A673 (cell line): ENCODE measurements at places on chromosomes 5 and 9.

DNA sequence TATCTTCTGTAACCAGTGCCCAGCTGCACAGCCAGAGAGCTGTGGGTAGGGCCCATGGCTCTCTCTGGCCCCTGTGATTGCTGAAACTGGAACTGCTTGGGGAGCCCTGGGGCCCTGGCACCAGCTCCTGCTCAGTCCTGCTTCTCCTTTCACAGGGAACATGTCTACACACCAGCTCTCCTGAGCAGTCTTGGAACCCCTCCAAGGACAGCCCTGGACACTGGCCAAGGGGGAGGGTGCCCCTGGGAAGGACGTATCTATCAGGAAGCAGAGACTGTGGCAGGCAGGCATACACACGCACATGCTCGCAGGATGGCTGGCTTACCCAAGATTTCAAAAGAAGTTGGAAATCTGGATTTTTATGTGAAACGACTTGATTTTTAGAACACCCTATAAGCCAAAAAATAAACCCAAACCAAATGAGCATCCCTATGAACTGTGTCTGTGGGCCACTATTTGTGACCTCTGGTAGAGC is 8.8 kb upstream of the TRAF1 start:
- DNase-seq: peak; percentile 94

DNA sequence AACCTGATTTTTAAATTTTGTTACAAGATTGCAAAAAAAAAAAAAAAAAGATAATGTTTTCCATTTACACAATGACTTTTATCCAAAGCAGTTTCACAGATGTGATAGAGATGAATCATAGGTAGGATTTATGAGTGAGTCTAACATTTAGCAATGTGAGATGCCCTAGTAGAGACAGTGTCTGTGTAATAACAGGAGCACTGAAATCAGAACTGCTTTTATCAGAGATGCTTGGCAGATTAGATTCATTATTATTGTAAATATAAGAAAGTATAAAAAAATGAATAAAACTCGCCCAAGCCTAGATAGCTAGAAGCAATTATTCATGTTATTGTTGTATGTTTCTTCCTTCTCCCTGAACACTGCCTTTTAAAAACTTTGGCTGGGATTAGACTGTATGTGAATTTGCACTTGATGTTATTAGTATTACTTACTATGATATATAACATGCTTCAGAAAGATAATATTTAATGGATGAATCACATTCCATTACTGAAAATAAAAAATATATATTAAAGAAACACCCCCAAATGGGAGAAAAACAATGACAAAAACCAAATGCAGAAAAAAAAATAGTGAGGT is 567.3 kb upstream of the KLF4 start:
- DNase-seq: no peak

DNA sequence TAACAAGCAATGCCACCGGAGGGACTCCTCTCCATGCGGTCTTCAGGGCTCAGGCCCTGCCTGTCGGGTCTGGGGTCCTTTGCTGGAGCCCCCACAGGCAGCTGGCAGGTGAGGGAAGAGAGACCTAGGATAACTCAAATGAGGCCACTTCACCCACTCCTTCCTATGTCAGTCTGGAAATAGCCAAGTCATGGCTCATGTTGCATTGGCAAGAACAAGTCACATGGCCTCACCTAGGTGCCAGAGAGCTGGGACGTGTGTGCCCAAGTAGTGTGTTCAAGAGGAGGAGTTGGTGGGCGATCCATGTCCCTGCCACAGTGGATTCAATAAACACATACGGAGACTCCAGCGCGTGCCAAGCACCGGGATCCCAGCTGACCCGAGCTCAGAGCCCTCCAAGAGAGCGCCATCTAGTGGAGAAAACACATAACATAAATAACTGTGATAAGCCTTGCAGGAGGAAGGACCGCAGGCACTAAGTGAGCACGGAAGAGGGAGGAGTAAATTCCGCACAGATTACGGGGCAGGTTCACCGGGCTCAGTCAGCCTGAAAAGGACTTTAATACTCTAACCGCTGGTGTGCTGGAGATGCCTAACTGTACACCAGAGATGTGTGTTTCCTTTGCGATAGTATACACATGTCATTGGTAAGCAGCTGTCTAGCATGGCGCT is 580.8 kb downstream of the CCDC171 start:
- DNase-seq: peak; percentile 79

DNA sequence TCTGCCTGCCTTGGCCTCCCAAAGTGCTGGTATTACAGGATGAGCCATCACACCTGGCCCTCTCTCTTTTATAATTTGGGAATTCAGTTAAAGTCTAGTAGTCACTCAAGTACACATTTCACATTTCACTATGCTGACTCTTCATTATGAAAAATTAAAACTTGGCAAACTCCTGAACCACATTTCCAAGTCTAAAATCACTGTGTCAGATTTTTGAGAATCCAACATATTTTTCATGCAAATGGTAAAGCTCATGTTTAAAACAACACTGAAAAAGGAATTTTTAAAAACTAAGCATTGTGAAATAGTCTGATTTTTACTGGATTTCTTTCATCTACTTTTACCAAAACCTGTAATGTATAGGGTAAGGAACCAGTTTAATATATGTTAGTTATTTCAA is 92.3 kb downstream of the SVEP1 start:
- DNase-seq: no peak

GRCh38 chr9:135357863-135358551 is 121.6 kb upstream of the PPP1R26 start:
- no peak for DNase-seq

- no peak for DNase-seq
Observed at GRCh38 chr9:121813519-121814210, 162.2 kb downstream of the DAB2IP start.

GRCh38 chr9:87059772-87060171 is 112.5 kb upstream of the GAS1 start:
- DNase-seq: no peak

- DNase-seq: no peak
Observed at GRCh38 chr9:137972355-137972987, 94.9 kb downstream of the CACNA1B start.

- DNase-seq: no peak
Observed at GRCh38 chr5:172622091-172623046, 18.7 kb upstream of the NEURL1B start.

GRCh38 chr9:75889577-75889976 is 896 bp upstream of the PCSK5 start:
- no peak for DNase-seq

DNA sequence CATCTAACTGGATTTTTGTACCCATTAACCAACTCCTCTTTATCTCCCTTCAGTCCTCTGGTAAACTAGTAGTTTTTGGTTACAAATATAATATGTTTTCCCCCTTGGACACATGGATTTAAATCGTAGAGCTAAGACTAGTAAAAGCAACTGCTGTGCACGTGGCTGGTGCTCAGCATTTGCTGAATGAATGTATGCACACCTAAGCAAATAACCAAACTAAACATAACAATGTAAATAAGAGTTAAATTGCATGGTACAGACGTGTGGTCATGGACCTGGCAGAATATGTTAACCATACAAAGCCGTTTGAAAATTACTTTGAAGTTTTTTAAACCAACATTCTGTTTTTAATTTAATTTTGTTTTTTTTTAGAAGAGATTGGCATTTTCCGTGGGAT is 65.2 kb upstream of the FYB1 start:
- DNase-seq: no peak

DNA sequence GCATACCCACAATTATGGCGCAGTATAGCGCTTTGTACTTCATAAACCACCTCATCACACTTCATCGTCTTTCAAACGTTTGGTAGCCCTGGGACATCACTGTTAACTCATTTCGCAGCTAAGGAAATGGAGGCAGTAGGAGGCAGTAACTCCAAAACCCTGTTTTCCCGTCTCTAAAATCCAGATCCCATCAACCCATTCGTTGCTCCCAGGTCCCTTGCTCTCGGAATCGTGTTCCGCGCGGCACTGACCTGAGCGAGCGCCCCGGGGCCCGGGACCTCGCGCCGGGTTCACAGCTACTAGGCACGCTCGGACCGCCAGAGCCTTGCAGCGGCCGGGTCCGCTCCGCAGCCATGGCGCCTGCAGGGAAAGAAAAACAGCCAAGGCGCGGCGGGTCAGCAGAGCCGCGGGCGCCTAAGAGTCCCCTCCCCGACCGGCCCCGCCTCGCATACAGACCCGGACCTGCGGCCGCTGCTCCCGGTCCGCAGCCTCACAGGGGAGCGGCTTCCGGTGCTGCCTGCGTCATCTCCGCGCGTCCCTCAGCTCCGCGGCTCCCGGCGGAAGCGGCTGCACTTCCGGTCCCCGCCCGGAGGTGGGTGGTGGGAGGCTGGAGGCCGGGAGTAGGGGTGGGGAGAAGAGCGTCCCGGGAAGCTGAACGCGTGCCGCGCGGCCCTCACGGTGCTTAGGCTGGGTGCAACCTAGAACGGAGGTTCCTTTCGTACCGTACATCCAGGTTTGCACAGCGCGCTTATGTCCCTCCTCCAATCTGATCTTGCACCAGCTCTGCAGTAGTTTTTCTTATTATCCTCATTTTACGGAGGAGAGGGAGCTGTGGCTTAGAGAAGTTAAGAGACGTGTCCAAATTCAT is at the start of gene FBXW2:
TSS of gene FBXW2 (minus strand) at position 519 of the 868 bp plus-strand sequence. CDS start 5,158 bp downstream, outside the sequence.
- peak; percentile 96 for DNase-seq

- no peak for DNase-seq
Observed at GRCh38 chr5:172678902-172679301, 37.8 kb downstream of the NEURL1B start.

GRCh38 chr5:146409054-146409671 is 38.0 kb upstream of the TCERG1 start:
- DNase-seq: no peak

DNA sequence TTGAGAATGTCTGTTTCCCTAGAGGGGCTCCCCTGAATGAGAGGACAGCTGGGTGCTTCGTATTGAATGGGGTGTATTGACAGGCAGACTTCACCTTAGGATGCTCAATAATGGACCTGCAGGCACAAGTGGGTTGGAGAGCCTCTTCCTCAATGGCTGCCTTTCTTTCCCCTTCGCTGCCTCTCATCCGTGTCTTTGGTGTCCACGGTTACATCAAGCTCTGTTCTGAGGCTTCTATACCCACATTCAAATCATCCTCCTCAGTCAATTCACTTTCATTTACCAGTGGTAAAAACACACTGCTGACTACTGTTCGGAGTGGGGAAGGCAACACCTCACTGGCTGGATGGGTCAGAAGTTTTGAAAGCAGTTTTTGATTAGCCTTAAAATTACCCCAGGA is 20.6 kb downstream of the LIX1 start:
- no peak for DNase-seq

DNA sequence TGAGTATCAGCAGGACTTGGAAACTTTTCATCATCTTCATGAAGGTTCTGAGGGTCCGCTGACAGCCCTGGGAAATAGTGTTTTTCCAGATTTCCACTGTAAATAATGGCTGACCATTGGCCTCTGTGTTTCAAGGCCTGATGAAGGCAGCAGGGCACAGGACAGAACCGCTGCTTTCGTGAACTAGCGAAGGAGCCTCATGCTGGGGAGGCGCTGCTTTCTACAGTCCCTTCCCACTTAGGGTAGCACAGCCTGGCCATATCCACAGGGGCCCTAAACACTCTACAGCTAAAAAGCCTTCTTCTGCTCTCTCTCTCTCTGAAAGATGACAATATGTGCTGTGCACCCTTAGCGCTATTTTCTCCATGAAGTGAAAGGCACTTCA is 118.2 kb downstream of the MED27 start:
- no peak for DNase-seq

- DNase-seq: peak; percentile 62
Observed at GRCh38 chr9:126398403-126399058, 71.9 kb downstream of the MVB12B start.

DNA sequence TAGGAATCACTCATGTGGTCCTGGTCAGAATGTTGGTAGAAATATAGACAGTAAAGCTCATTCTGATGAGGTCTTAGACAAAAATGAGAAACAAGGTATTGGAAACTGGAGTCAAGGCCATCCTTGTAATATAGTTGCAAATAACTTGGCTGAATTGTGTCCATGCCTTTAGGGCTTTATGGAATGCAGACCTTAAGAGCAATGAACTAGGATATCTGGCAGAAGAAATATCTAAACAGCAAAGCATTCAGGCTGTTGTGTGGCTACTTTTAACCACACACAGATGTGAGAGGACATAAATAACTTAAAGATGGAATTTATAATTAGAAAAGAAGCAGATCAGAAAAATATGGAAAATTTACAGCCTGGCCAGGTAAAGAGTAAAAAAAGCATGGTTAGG is 128.2 kb downstream of the YTHDC2 start:
- DNase-seq: no peak

DNA sequence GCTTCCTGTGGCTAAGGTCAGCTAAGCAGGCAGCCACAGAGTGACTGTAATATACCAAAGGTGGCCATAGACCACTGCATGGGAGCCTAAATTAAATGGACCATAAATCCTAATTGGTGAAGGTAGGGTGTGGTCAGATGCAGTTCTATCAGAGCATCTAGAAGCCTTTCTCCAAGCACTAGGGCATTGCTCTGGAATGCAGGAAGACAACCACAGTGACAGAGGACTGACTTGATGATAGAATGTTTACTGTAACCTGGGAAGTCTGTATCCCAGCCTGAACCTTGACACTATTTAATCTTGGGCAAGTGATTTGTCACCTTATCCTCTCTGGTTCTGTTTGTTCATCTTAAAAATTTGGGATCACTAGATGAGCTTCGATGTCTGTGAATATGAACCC is 2.3 kb downstream of the FBXO38 start:
- DNase-seq: no peak

- no peak for DNase-seq
Observed at GRCh38 chr5:136963504-136963903, 535.6 kb downstream of the SPOCK1 start.

DNA sequence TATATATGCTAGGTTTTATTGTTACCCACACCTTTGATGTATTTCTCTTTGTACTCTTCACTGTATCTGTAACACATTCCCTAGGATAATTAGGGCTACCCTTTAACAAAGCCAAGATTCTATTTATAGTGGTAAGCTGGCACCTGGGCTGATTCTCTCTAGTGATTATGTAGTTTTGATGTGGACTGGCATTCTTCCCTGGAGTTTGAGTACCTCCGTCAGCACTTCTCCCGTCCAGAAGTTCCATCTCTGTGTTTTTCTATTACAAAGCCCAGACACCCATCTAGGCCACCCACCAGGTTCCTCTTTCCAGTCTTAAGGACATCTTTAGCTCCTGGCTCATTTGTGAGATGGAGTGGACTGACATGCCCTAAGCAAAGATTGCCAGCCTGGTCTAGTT is 55.9 kb upstream of the CDKN2B start:
- no peak for DNase-seq

GRCh38 chr5:119313197-119313596 is 42.6 kb upstream of the TNFAIP8 start:
- no peak for DNase-seq

DNA sequence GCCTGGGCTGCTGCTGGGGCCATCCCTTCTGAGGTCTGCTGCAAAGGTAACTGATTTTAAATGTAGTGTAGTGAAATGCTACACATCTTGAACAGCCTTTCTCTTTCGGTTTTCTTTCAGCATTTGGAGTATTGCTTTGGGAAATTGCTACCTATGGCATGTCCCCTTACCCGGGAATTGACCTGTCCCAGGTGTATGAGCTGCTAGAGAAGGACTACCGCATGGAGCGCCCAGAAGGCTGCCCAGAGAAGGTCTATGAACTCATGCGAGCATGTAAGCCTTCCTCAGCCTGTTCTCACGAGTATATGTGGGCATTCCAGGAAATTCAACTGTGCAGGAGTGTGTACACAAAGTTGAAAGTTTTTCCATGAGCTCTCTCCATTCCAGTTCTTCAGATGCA is 18.3 kb downstream of the QRFP start:
- no peak for DNase-seq

GRCh38 chr5:73944581-73944980 is 318.6 kb downstream of the ARHGEF28 start:
- no peak for DNase-seq

GRCh38 chr5:62306896-62307689 is 1.1 kb downstream of the KIF2A start:
- DNase-seq: peak; percentile 58
